ENCODE measurements at places on chromosomes 2 and 18. TPM values are rescaled to one million over a fixed set of nuclear protein-coding genes. Genes with fewer than 3 reads are reported as not detected.
A peak's percentile ranks its signal among the peaks of the same experiment; 100 is the strongest.

RGPD4 gene
- not detected for total RNA-seq

CNRIP1 gene
- 7.6 TPM for total RNA-seq

ZRANB3 gene
- 3.0 TPM for total RNA-seq

RND3 gene
- 16.5 TPM for total RNA-seq

- DNase-seq: no peak
Measured at GRCh38 chr2:45312275-45312674, 298.8 kb downstream of the SRBD1 start.

- DNase-seq: no peak
Measured at GRCh38 chr2:121994238-121995206, 239.1 kb downstream of the TSN start.

- DNase-seq: no peak
Measured at GRCh38 chr2:14861181-14861580, 228.7 kb downstream of the LRATD1 start.

GRCh38 chr2:149320362-149320761 is 10.0 kb upstream of the LYPD6 start:
- no peak for DNase-seq

GRCh38 chr2:16142383-16143361 is 202.3 kb downstream of the MYCN start:
- no peak for DNase-seq

- DNase-seq: peak; percentile 76
Measured at GRCh38 chr2:85413592-85414420, 3.6 kb upstream of the CAPG start.

GRCh38 chr2:170869036-170869435 is 52.3 kb downstream of the GAD1 start:
- DNase-seq: no peak
